Stimulated activated CD4-positive, alpha-beta T cell treated with anti-CD3 and anti-CD28 coated beads, Interleukin-1b, Interleukin-23, amount 100 ng/mL, for 24 hours (primary cell): ENCODE measurements at places on chromosomes 2 and 18.

- no peak for DNase-seq
Measured at GRCh38 chr18:76378526-76379215, 116.4 kb downstream of the ZNF516 start.

DNA sequence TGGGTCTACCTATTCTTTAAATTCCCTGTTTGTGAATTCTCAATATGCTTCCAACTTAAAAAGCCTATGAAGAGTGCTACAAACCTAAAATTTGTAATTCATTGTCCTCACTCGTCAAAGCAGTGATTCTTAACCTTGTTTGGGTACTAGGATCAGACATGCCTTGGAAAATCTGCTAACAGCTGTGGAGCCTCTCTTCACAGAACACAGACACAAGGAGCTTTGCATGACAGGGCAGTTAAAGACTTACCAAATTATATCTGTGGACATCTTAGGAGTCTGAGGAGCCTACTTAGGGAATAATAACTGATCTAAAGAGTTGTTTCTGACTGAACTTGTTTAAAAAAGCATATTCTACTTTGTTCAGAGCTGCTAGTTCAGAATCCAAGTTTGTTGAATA is 38.1 kb downstream of the TMEM87B start:
- no peak for DNase-seq

DNA sequence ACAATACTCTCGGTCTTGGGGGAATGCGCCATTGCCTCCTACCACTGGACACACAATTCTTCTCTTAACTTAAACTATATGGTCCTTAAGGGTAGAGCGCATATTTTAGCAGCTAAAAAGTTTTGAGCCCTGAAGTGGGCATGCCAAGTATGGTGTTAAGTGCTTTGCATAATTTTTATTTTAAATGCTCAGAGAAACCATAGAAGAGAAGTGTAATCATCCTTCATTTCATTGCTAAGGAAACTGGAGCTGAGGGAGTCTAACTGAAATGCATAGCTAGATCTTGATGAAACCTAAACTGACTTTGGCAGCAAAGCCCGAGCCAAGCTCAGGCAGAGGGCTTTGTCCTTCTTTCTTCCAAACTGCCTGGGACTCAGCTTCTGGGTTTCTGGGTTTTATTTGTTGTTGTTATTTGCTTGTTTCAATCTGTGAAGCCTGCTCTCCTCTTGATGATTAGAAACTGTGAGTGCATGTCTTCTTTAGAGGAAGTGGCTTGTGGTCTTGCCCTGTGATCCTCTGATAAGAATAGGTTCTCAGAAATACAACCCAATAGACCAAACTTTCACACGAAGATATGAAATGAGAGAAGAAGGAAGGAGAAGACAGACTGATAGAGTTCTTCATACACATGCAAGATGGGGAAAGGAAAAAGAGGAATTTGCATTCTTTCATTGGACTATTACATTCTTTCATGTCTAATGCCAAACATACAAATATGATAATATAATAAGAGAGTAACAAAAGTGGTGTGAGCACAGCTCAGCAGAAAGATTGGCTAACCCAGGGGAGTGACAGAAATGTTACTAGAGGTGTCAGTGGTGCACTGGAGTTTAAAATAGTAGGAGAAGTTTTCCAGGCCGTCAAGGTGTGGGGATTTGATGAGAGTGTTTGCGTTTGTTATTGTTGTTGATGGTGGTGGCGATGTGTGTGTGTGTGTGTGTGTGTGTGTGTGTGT is 7.5 kb upstream of the RNF144A start:
- DNase-seq = no peak

DNA sequence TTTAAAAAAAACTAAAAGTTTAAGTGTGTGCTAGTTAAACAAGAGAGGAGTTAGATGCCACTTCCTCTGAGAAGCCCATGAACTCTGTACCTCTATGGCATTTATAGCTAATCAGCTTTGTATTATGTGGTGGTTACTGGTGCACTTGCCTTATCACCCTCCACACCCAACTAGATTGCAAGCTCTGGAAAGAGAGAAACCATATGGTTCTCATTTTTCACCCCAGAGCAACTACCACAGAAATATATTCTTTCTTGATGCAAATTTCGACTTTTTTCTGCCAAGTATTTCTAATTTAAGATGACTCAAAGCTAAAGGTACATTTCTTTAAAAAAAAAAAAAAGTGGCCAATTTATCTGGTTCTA is 24.2 kb downstream of the RAPH1 start:
- no peak for DNase-seq

GRCh38 chr2:113720167-113720566 is 36.3 kb downstream of the SLC35F5 start:
- DNase-seq = no peak

- DNase-seq = peak; percentile 31
Measured at GRCh38 chr2:25822190-25823117, 55.8 kb downstream of the ASXL2 start.

- DNase-seq = no peak
Measured at GRCh38 chr2:118687192-118687591, 160.3 kb downstream of the EN1 start.

DNA sequence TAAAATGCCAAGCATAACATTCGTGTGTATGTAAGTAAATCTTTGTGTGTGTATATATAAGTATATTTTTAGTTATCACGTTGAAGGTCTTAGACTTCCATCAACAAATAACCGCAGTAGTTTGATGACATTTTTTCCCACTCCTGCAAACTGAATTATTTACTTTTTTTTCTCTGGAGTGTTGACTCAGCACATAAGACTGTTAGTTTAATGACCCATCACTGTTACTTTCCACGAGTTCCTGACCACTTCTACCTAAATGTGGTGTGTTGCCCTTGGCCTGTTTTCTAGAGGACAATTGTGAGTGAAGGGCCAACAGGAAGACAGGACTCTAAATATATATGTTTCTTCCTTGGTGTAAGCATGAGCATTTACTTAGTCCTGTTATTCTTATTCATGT is 71.3 kb upstream of the TXNDC2 start:
- DNase-seq = no peak

DNA sequence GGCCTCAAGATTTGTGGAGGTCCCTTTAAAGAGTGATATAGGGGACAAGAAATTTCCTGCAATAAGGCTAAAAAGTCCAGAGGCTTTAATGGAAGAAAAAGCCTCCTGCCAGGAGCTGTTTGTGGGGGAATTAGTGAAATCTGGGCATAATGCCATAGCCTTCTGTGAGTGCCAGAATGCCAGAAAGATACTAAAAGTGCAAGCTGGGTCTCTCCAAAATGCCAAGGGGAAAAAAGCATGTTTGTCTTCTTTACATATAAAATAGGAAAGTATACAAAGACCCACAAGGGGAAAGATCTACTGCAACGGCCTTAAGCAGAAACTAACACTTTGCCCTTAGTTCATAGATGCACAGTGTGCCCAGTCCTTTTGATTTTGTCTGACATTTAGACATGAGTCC is 647.7 kb upstream of the ZNF804A start:
- no peak for DNase-seq

DNA sequence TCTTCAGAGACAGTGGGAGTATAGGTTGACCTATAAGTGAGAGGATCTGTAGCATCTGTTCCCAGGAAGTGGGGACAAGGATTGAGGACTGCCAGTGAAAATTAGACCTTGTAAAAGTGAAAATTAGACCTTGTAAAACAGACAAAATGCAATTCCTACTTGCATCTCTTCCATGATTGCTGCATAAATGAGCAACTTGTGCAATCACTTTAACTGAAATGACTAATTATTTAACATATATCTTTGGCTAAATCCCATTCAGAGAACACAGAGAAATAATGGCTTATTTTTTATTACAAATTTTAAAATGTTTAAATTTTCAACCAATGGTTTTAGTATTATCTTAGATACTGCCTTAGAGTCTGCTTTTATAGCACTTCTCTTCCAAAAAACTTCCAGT is 67.2 kb upstream of the NABP1 start:
- DNase-seq = no peak

DNA sequence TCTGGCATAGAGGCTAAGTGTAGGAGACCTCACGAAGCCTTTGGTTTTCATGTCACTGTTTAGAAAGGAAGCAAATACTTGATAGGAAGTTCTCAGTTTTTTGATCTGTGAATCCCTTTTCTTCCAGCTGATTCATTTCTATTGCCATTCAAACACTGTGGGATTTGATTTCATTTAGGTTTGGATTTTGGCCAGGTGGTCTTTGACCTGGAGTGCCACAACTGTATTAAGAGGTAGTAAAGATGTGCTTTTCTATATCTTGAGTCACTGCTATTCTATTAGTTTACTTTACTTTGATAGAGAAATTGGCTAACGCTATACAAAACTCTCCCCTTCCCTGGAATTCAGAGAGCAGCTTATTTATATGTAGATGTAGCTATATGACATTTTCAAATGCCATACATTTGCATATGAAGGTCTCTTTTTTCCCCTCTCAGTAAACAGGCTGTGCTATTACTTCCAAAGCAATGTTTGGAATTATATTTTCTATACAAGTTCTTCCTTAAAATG is 132.4 kb upstream of the CAVIN2 start:
- DNase-seq = no peak

- no peak for DNase-seq
Measured at GRCh38 chr18:11124054-11124453, 25.3 kb downstream of the PIEZO2 start.

DNA sequence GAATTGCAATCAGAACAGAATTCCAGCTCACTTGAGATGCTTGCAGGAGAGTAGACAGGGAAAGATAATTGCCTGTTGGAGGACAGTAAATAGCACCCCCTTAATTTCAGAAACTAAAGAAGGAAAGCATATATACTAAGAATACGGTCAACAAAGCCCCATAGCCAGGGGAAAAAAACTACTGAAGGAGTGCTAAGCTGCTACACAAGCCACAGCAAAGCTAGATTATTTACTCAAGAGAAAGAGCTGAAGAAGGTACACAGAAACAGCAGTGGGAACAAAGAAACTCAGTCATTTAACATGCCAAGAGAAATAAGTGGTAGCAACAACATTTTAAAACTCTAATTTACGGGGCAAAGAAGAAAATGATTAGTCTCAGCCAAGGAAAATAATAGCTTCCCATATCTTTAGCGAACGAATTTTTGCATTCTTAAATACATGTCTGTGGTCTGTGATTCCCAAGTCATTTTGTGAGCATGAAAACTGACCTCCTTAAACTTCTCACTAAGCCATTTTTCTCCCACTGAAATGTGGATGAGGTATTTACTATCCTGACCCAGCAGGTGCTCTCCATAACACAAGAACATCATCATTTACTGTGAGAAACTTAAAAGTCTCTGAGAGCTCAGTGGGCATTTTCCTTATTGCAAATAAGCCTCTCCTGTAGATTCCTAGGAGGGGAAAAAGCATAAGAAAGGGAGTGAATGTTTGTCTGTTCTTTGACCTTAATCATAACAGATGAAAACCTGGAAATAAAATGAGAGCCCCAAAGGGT is 196.0 kb downstream of the PAX3 start:
- DNase-seq = no peak

DNA sequence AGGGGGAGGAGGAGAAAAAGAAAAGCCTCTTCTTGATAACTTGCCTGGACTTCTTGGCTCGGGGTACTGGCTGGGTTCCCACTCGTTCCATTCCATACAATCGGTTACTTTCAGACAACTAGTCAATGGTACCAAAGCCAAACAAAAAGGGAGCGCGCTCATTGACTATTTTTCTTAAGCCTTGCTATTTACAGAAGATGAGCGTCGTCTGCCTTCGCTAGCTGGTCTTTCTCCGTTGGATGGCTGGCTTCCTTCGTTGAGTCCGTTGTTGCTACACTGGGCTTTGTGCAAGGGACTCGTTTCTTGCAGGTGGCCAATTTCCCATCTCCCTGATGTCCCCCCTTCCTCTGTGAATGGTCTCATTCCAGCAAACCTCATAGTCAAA is 260.4 kb downstream of the ZNF516 start:
- DNase-seq = no peak

DNA sequence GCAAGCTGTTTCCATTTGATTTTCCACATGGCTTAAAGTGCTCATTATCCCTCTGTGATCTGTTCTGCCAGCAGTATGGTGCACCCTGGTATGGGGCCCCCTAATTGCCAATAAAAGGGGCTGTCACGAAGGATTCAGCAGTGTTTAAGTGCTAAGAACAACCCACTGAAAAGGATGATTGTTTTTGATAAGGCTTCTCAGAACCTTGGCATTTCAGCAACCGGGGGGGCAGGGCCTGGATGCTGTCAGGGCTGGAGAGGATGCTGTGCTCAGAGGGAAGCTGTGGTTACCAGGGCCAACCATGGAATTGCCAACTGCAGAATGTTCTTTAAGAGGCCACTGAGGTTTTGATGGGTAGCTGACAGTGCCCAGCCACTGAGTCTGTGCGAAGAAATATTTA is 117.8 kb downstream of the CTIF start:
- no peak for DNase-seq

DNA sequence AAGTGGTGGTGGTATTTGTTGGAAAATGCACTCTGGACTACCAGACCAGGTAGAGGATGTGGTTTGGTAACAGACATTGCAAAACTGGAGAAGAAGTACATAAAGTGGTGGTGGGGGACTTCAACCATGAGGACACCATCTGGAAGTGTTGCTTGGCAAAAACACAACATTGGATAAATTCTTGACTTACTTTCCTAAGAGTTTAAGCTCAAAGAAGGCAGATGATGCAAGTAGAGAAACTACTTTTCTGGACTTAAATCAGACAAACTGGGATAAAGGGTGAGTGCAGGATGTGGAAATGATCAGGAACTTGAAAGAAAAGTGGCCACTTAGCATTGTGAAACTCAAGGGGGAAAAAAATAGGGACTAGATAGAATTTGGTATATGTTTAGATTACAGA is 487.4 kb downstream of the ZEB2 start:
- no peak for DNase-seq

GRCh38 chr18:2302628-2303516 is 268.4 kb downstream of the METTL4 start:
- DNase-seq = no peak

DNA sequence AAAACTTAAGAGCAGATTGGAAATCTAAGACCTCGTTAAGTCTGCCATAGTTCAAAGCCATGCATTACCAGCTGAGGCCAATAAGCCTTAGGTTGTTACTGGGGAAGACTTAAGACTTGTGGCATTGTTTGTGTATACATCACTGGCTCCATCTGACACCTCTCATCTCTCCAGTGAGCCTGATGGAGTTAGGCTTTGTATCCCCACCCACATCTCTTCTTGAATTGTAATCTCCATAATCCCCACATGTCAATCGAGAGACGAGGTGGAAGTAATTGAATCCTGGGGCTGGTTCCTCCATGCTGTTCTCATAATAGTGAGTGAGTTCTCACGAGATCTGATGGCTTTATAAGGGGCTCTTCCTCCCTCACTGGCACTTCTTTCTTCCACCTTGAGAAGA is 404.6 kb downstream of the ARHGAP15 start:
- no peak for DNase-seq

GRCh38 chr2:37894047-37894446 is 31.0 kb upstream of the RMDN2 start:
- DNase-seq = no peak

DNA sequence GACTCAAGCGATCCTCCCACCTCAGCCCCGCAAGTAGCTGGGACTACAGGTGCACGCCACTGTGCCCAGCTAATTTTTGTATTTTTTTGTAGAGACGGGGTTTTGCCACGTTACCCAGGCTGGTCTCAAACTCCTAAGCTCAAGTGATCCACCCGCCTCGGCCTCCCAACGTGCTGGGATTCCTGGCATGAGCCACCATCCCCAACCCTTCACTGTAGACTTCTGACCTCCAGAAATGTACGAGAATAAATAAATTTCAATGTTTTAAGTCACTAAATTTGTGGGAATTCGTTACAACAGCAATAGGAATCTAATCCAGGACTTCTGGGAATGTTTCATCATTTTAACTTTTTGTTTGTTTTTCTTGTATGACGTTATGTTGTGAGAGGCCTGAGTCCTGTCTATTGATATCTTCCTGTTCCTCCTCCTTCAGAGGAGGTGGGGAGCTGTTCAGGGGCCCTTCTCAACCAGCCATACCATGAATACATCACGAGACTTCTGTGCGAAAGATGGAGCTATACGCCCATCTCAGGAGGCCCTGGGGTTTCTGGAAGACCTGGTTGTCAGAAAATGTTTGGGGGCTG is 40.0 kb downstream of the TEX44 start:
- no peak for DNase-seq
